Kidney (tissue), 22 donors: ENCODE measurements at places on chromosomes 1 and 21. TPM values are rescaled to one million over a fixed set of nuclear protein-coding genes. Genes with fewer than 3 reads are reported as not detected.

Gene C1orf141
- polyA plus RNA-seq, result not detected

Gene AMY2A
- 0.26 TPM for polyA plus RNA-seq

Gene SYT14
- polyA plus RNA-seq, result 0.22 TPM

Gene C1orf185
- polyA plus RNA-seq, result not detected

Gene CD1B
- not detected for polyA plus RNA-seq

Gene ZNF593OS
- polyA plus RNA-seq, result not detected

Gene KRTAP19-3
- polyA plus RNA-seq, result not detected

Gene TEX38
- not detected for polyA plus RNA-seq

Gene SMCP
- not detected for polyA plus RNA-seq

Gene SPRR2G
- polyA plus RNA-seq, result not detected

Gene TCHH
- not detected for polyA plus RNA-seq

Gene CATSPERE
- polyA plus RNA-seq, result 0.73 TPM

- DNase-seq, result no peak
Measured at GRCh38 chr1:62590255-62590969, 6.9 kb upstream of the ANGPTL3 start.

GRCh38 chr1:223711173-223711572 is 1.2 kb upstream of the CAPN2 start:
- DNase-seq, result no peak

DNA sequence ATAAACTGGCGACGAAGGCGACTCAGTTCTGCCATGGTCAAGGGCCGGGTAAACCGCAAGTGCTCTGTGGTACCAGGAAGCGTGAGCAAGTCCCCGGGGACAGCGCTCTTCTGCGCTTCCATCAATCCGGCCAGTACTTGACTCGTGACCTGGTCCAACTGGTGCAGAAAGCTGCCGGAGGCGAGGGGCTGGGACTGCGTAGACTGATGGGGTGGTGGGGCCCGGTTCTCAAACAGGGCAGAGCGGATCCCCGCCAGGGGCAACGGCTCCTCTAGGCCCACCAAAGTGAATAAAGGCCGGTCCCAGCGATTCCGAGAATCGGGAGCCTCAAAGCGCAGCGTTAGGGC is 852 bp downstream of the KTI12 start:
- DNase-seq, result peak; percentile 45

GRCh38 chr21:43211072-43211759 is 42.4 kb downstream of the CRYAA start:
- peak; percentile 45 for DNase-seq

DNA sequence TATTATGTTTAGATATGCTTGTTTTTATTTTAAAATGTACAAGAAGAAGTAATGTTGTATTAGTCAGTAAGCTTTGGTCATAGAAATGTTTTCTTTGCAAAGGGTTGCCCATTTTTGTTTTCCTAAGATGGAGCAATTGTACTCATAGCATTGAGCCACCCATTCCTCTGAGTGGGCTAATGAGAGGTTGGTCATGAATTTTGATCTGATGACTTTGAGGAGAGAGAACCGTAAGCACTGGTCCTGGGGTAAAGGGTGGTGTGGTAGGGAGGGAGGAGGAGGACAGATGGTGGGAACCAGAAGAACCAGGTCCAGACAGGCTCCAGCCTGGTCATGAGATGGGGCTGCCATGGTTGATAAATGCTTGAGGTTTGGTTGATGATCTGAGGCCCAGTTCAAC is 15.9 kb upstream of the SLC6A9 start:
- DNase-seq, result no peak

DNA sequence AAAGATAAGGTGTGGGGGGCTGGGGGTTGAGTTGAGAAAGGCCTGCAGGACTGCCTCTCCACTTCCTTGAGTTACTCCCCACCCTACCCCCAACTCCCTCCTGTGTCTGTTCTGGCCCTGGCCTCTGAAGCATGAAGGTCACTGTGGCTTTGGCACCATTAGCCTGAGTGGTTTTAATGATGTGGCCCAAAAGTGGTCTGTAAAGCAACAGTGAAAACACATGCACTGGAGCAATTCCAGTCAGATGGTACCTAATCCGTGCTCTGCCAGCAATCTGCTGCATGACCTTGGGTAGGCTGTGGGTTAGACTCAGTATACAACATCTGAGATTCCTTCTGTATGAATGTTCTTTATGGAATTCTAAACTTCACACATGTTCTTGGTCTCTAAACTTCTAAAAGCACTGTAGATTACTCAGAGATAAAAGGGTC is 86.5 kb upstream of the ATP1A1 start:
- DNase-seq, result no peak

- DNase-seq, result peak; percentile 23
Measured at GRCh38 chr21:42542196-42542595, 28.5 kb downstream of the SLC37A1 start.

DNA sequence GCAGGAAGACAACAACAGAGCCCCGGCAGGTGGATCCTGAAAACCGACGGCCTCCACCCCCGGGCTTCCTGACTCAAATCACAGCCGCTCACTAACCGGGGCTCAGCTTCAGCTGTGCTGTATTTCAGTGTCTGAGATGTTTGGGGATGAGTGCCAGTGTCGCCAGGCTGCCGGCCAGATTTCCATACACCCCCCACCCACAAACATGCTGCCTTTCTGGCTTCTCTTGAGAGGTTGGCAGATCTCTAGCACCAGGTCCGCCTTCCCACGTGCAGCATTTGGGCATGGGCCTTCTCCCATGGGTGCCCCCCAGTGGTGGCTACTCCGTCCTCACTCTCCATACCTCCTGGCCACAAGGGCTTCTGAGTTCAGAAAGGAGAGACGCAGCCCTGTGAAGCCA is 34.8 kb downstream of the KCNAB2 start:
- DNase-seq, result no peak

DNA sequence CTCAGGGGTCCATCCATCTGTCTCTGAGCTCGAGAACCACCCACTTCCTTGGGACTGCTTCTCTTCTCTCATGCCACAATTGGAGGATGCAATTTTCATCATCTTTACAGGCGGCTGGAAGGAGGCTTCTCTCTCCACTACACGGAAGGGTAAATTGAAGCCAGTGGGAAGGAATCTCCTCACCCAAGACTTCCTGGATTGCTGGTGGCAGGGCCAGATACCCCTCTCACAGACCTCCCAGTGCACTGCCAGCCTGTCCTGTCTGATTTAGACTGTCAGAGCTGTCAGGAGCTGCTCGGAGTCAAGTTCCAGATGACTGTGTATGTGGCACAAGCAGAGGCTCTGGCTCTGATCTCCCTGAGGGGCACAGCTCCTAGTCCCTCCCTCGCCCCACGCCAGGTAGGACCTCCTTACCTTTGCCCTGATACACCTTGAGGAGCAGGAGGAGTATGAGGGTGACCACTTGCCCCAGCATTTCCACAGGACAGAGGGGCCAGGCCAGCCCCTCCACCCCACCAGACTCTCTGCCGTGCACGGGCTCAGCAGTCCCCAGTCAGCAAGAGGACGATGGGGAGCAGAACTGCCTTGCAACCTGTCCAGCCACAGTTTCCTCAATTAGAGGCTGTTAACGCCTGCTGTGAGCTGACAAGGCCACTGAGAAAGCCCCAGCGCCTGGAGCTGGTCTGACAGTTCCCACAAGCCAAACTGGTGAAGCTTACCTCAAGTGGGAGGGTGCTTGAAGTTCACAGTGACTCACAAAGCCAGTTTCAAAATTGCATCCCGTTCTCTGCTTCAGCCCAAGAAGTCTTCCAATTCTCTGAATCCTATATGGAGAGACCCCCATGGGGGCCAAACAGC is at the start of gene CD244:
Gene CD244 (minus strand): TSS at position 685 of the 858 bp plus-strand sequence. CDS start 210 bp downstream, at position 475.
- DNase-seq, result no peak

- peak; percentile 52 for DNase-seq
Measured at GRCh38 chr1:44500181-44501046, 95.4 kb downstream of the RNF220 start.

- no peak for DNase-seq
Measured at GRCh38 chr1:46804926-46805325, 6.1 kb downstream of the CYP4B1 start.

DNA sequence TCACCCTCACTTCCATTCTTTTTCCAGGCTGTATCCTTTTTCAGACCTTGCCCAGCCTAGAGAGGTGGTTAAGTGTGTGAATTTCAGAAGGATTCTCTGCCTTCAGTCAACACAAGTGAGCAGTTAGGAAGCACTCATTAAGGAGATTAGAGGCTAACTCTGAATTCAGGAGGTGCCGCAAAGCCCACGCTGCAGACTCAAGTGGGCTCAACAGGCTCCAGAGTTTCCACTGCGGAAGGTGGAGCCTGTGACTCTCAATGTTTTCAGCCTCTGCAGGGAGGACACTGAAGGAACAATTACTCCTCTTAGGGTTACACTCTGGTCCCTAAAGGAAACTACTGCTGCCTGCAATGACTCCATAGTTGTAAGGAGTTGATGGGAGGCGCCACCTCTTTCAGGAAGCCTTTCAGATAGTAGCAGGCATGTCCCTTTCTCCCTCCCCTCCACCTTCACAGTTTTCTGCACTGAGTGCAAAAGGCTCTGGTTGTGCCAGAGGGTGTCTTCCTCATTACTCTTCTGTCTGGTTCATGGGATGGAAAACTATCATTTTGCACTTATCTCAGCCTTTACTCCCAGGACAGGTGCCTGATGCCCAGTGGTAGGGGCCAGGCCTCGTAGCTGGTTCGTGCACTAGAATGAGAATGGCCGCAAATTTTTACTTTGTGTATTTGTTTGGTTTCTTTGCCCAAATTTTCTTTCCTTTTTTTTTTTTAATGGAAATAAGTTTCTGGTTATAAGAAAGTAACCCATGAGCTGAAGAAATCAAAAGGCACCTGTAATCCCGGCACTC is 55.2 kb upstream of the SELENON start:
- DNase-seq, result peak; percentile 40

DNA sequence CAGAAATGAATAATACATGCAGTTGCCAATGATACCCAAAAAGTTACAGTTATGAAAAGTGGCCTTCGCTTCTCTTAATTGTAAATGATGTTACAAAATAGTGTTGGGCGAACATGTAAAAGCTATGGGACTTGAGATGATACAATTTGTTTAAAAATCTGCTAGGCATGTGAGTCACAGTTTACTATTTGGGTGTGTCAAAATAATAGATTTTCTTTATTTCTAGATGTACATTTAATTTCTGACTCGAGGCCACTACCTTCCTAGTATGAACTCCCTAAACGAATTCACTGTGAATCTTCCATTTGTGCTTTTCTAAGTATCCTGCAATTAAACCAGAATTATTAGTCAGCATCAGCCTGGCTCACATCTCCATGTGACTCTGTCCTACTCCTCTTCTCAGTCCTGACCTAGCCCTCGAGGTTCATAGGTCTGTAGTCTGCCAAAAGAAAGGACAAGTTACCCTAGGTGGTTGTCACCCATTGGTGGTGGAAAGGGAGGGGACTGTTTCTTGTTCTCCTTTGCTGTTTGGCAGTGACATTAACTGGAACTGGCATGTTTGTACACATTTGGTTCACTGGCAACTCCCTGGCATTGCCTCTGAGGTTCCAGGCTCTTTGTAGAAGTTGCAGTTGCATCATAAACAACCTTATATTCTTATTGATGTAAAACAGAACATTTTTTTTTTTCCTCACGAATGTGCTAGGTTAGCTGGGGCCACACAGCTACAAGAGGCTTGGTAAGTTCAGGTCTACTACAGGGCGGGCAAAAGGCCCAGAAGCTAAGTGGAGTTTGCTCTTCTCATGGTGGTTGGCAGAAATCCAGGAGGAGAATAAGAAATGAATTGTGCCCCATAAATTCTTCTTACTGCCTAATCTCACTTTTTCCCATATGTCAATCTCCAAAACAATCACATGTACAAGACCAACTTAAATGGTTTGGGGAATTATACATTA is 746.5 kb upstream of the ADAMTS5 start:
- no peak for DNase-seq

DNA sequence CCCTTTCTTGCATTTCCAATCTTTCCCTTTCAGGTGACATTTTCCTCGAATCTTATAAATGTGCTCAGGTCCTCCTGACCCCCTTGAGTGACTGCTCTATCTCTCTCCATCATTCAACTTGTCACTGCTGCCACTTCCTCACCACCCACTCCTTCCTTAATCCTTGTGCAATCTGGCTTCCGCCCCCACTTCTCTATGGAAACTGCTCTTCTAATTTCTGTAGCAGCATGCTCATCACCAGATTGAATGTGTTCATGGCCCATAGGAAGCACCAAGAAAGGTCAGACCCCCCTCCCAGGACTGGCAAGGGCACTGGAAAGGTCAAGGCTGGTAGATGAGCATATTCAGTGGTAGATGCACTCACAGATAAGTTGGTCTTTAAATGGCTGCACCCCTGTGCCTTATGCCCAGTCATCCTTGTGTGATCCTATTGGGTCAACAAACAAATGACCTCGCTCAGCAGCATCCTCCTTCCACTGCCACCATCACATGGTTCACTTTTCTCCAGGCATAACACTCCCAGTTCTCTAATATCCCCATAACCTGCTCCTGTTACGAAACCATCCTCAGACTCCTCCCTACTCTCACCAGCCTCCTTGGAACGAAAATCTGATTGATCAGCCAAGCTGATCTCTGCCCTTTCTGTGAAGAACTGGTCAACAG is 288.5 kb upstream of the POU3F1 start:
- DNase-seq, result no peak

DNA sequence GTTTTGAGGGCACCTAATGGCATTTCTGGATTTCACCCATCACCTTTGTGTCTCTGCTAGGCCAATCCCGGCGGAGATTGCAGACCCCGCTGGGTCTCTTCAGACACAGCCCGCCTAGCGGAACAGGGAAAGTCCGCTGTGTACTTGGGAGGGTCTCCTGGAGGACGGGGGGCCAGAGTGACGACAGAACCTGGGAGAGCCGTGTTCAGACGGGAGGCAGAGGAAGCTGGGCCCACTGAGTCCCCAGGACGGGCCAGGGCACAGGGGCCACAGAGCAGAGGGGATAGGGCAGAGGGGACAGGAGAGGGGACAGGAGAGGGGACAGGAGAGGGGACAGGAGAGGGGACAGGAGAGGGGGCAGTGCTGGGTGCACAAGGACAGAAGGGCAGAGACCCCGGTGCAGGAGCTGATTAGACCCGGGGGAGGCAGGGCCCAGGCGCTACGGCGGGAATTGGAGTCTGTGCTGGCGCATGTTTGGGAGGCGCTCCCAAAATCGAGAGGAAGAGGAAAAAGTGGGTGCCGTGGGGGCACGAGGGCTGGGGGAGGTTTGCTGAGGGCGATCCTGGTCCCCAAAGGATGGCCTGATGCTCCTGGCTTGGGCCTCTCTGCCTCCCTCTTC is 12.7 kb downstream of the TRPM2 start:
- no peak for DNase-seq

DNA sequence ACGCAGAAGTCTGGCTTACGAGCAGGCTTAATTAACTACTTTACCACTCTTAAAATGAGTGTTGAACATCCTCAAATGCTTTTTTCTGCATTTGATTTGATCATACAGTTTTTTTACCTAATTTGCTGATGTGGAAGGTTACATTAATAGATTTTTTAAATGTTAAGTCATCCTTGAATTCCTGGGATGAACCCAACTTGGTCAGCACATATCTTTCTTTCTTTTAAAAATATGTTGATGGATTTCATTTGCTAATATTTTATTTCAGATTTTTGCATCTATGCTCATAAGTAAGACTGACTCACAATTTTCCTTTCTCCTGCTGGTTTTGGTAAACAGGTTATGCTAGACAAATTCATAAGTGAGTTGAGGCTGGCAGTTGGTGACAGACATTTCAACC is 82.9 kb downstream of the LHX4 start:
- no peak for DNase-seq

GRCh38 chr1:43238991-43239469 is 30.8 kb upstream of the TMEM125 start:
- no peak for DNase-seq

- DNase-seq, result no peak
Measured at GRCh38 chr1:40507973-40508372, 594 bp upstream of the EXO5 start.
